Fibroblast of lung (primary cell): ENCODE measurements at places on chromosomes 2 and 18. TPM values are rescaled to one million over a fixed set of nuclear protein-coding genes. Genes with fewer than 3 reads are reported as not detected.

GRCh38 chr2:51014759-51015158, 17.2 kb downstream of the NRXN1 start:
- DNase-seq, result no peak

- DNase-seq, result peak; percentile 6
These were observed 138.7 kb upstream of the AQP4 start for GRCh38 chr18:27004056-27004829.

The PFN4 gene
- total RNA-seq, result 0.66 and 1.5 TPM in 2 replicates

DNA sequence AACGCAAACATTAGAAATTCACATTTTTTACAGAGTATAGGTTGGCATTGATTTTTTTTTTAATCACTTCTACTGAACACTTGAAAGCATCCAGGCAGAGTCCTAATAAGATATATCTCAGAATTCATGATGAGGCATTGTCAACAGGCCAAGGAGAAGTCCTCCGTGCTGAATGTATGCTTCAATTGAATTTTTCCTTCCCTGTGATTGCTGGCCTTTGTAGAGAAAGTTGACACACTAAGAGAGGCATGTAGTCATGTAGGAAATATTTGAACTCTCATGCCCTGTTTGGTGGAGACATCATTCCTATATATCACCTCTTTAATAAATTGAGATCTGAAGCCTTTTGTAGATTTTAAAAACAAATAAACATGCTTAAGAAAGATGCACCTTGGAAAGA, 844.9 kb downstream of the CPS1 start:
- DNase-seq, result no peak

DNA sequence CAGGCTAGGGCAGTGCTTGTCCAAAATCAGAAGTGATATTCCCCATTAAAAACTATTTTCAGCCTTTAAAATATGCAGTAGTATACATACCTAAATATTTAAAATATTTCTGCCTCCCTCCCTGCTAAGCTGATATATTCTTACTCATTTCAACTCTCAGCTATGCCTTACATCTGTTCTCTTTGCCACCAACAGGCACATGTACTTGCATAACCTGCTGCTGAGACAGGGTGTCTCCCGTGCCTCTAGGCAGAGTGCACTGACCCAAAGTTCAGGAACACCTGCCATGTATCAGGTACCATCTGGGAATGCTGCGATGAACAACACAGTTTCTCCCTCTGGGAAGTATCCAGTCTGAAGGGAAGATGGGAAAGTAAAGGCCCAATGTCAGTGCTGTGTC, 91.7 kb downstream of the STK39 start:
- DNase-seq, result no peak
